Neural progenitor cell (in vitro differentiated cells): ENCODE measurements at places on chromosomes 6 and 20. TPM values are rescaled to one million over a fixed set of nuclear protein-coding genes. Genes with fewer than 3 reads are reported as not detected.

GRCh38 chr6:41878246-41878645, 16.9 kb downstream of the USP49 start:
- H3K4me3 ChIP-seq = no peak overlapping the region
- H3K36me3 ChIP-seq = no peaks in the 10 kb centered on the region
- H3K4me1 ChIP-seq = peaks cover 11% of the 10 kb centered on the region
- DNase-seq = no peak

DNA sequence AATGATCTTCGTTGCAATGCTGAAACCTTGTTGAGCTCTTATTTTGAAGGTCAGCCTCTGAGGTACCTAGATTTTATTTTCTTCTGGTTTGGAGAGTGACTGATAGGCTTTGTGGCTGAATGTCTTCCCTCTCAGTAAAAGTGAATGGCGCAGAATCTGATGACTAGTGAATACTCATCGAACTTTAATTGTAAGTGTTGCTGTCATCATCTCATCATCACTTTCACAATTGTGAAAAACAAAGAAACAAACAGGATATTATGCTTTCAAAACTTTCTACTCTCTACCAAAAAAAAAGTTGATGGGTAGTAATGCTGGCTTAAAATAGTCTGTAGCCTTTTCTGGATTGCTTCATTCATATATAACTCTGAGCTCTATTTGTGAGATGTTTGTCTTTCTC, 239.5 kb upstream of the RAB32 start:
- H3K4me1 ChIP-seq = peaks cover 6% of the 10 kb centered on the region
- no peak for DNase-seq
- no peaks in the 10 kb centered on the region for H3K27me3 ChIP-seq

GRCh38 chr20:54088430-54088829, 18.0 kb upstream of the BCAS1 start:
- H3K4me3 ChIP-seq = no peak overlapping the region
- H3K27me3 ChIP-seq = no peaks in the 10 kb centered on the region
- peaks cover 3% of the 10 kb centered on the region for H3K4me1 ChIP-seq
- H3K27ac ChIP-seq = no peak overlapping the region
- no peak for DNase-seq

DYNLT2 gene
- 3.3 and 4.7 TPM in 2 replicates for total RNA-seq

DNA sequence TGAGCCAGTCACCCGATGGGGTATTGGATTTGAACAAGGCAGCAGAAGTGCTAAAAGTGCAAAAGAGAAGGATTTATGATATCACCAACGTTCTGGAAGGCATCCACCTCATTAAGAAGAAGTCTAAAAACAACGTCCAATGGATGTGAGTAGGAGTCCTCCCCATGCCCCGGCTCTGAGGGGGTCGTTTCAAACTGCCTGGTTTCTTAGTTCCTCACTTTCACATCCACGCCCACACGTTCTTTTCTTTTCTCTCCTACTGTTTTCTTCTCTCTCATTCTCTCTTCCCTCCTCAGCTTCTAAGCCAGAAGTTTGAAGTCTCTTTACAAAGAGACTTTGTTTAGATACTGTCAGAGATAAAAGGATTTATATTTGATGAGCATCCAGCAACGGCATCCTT, 53.0 kb upstream of the CDKAL1 start:
- no peak for DNase-seq
- H3K27ac ChIP-seq = no peak overlapping the region
- no peak overlapping the region for H3K4me3 ChIP-seq

DNA sequence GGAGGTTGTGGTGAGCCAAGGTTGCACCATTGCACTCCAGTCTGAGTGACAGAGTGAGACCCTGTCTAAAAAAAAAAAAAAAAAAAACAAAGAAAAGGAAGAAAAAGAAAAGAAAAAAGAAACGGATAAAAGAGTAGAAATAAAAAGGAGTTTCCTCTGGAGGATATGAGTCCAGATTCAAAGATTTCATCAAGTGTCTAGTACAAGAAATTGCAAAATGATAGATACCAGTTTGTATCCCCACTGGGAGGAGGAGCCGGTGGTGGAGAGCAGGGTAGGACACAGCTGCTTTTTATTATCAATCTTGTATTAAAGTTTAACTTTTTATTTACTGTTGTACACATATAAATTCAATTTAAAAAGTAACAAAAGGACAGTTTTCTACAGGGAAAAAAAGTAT, 113.9 kb downstream of the BMP7 start:
- no peak overlapping the region for H3K4me3 ChIP-seq
- H3K27ac ChIP-seq = no peak overlapping the region
- no peak for DNase-seq
- no peaks in the 10 kb centered on the region for H3K27me3 ChIP-seq
- no peaks in the 10 kb centered on the region for H3K36me3 ChIP-seq

SLC22A2 gene
- not detected in 2 replicates for total RNA-seq

- DNase-seq = no peak
- no peak overlapping the region for H3K4me3 ChIP-seq
- no peaks in the 10 kb centered on the region for H3K27me3 ChIP-seq
Measured at GRCh38 chr20:21682521-21682954, 22.9 kb upstream of the PAX1 start.

DNA sequence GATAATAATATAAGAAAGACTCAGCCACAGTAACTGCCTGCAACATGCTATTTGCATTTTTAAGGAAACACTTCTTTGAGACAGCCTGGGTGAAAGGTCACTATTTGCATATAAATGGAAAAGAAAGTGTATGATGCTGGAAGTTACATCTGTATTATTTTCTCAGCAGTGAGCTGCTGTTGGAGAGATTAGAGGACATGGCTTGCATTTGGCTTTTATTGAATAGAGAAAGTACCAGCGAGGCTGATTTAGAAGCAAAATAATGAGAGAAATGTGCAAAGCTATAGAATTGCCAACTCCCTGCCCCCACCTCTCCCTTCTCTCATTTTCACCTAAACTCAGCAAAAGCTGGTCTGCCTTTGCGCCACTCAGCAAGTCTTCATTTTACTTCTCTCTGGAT, 12.7 kb downstream of the MYT1 start:
- no peak overlapping the region for H3K27ac ChIP-seq
- peaks cover 25% of the 10 kb centered on the region for H3K27me3 ChIP-seq

DNA sequence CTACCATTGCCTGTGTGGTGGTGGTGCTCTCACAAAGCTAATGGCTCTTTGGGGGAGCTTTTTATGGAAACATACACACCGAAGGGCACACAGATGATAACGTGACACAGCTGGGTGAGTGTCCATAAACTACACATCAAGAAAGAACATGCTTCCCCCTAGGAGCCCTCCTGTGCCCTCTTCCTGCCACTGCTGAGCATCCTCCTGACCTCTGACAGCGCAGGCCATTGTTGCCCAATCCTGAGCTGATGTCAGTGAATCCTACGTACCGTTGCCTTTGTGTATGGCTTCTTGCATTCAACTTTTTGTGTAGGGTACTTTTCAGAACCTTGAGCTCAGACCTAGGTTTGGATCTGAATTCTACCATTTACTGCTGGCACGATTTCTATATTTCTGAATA, 65.8 kb upstream of the SLC22A1 start:
- H3K27ac ChIP-seq = no peak overlapping the region
- no peak for DNase-seq
- H3K4me3 ChIP-seq = no peak overlapping the region
- no peaks in the 10 kb centered on the region for H3K4me1 ChIP-seq
- H3K27me3 ChIP-seq = no peaks in the 10 kb centered on the region

GRCh38 chr20:58160451-58161061, 67.9 kb downstream of the ANKRD60 start:
- DNase-seq = peak; percentile 23
- no peak overlapping the region for H3K27ac ChIP-seq
- H3K36me3 ChIP-seq = no peaks in the 10 kb centered on the region
- H3K4me1 ChIP-seq = no peaks in the 10 kb centered on the region
- no peak overlapping the region for H3K4me3 ChIP-seq
- H3K27me3 ChIP-seq = no peaks in the 10 kb centered on the region

OR2H2 gene
- total RNA-seq = not detected in 2 replicates

DNA sequence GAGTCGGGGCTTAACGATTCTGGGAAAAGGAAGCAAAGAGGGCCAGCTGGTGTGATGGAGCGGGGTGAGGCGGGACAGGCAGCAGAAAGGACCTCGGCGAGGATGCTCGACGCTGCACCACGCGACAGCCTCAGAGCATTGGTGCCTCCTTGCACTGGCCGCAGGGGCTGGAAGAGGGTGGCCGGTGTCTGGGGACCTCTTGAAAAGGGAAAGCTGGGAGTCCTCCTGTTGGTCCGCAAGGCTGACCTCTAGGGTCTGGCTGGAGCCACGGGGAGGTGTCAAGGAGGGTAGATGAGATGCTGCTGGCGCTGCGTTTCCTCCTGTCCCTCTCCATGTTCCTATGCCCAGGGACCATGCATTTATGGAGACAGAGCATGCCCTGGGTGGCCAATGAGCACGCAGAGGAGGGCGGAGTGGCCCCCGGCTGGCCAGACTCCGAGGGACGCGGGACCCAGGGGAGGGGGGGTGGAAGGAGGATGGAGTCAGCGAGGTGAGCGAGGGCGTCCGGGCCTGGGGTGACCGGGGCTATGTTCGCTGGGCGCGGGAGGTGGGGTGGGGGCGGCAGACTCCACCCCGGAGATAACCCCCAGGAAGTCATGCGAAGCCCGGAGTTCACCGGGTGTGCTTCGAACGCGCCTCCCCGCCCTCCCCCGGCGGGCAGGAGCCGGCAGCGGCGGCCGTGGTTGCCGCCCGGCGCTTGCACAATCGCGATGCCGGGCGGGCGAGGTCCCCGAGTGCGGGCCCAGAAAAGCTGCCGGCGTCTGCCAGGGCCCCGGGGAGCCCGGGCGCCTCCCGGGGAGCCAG, at the start of gene CYP24A1:
TSS of gene CYP24A1 (minus strand) at position 334 of the 804 bp plus-strand sequence. CDS start 407 bp downstream, outside the sequence.
- no peaks in the 10 kb centered on the region for H3K36me3 ChIP-seq
- peak; percentile 65 for DNase-seq
- H3K27ac ChIP-seq = no peak within 1 kb of the TSS
- peak within 1 kb of the TSS; percentile 42 for H3K4me3 ChIP-seq
- peaks cover 84% of the 10 kb centered on the region for H3K27me3 ChIP-seq

GRCh38 chr20:57659517-57660180, 39.4 kb upstream of the ZBP1 start:
- H3K4me1 ChIP-seq = peaks cover 7% of the 10 kb centered on the region
- H3K27ac ChIP-seq = no peak overlapping the region
- no peaks in the 10 kb centered on the region for H3K27me3 ChIP-seq

GRCh38 chr6:121630716-121631115, 195.3 kb downstream of the GJA1 start:
- no peaks in the 10 kb centered on the region for H3K36me3 ChIP-seq
- H3K27ac ChIP-seq = no peak overlapping the region
- DNase-seq = no peak
- no peaks in the 10 kb centered on the region for H3K4me1 ChIP-seq
- H3K27me3 ChIP-seq = no peaks in the 10 kb centered on the region

BPIFB2 gene
- total RNA-seq = not detected in 2 replicates

- H3K4me1 ChIP-seq = no peaks in the 10 kb centered on the region
- H3K36me3 ChIP-seq = no peaks in the 10 kb centered on the region
- DNase-seq = no peak
- no peak overlapping the region for H3K4me3 ChIP-seq
- no peaks in the 10 kb centered on the region for H3K27me3 ChIP-seq
Measured at GRCh38 chr6:99492092-99492491, 23.1 kb downstream of the USP45 start.

GRCh38 chr20:3161316-3162079, 1.8 kb upstream of the FASTKD5 start:
- peaks cover 11% of the 10 kb centered on the region for H3K4me1 ChIP-seq
- no peak for DNase-seq
- no peak overlapping the region for H3K4me3 ChIP-seq

DNA sequence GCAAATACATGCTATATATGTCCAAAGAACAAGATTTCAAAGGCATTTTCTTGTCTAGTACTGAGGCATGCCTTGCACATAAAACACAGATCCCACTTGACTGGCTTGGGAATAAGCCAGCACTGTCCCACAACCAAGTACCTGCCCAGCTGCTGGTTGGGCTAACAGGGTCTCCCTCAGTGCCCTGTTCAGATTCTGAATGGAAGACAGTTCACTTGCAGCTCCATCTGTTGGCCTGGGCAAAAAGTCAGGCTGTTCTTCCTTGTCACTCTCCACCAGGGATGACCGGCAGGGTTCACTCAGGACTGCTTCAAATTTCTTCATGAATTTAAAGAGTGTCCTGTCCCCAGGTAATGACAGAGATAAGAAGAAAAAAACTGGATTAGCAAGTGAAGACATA, 44.4 kb upstream of the LYRM2 start:
- no peak for DNase-seq
- H3K27me3 ChIP-seq = no peaks in the 10 kb centered on the region
- H3K4me3 ChIP-seq = no peak overlapping the region

TSBP1 gene
- total RNA-seq = not detected in 2 replicates

DNA sequence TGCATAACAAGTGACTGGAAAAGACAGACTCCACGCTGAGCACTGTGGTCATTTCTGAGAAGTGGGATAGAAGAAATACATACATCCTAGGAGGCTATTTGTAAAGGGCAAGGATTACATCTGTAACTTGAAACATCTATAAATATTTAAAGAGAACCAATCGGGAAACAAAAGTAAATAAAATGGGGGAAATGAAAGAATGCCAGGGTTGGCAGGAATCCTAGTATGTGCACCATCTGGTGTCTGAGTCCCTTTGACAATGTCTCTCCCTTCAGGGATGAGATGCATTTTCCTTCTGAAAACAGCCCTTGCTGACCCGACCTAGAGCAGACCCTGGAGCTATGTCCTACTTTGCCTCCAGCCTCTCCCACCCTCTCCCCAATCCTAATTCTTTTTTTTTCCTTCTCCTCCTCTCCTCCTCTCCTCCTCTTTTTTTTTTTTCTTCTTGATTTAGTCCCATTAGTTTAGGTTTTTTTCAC, 53.2 kb downstream of the VSTM2L start:
- H3K4me3 ChIP-seq = no peak overlapping the region
- H3K27ac ChIP-seq = no peak overlapping the region
- H3K27me3 ChIP-seq = no peaks in the 10 kb centered on the region
- no peaks in the 10 kb centered on the region for H3K36me3 ChIP-seq
- DNase-seq = no peak
- H3K4me1 ChIP-seq = peaks cover 13% of the 10 kb centered on the region

FRK gene
- total RNA-seq = 0.11 and 0.15 TPM in 2 replicates

DPPA5 gene
- total RNA-seq = not detected in 2 replicates

DNA sequence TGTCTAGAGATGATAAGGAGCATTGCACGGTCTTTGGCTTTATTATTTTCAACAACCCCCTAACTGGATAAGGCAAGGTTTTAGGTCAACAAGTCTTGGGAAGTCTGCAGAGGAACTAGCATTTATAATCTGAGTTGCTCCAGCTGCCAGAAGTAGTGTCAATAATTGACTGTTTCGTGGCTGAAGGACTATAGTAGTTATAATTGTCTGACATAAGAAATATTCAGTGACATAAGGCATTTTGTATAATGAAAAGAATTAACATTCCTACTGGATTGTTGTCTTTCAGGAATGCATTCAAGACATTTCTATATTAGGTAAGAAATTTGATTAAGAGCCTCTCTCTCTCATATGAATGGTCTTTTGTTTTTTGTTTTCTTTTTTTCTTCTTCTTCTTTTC, 136.9 kb upstream of the SGK1 start:
- no peak overlapping the region for H3K4me3 ChIP-seq
- no peaks in the 10 kb centered on the region for H3K4me1 ChIP-seq
- no peaks in the 10 kb centered on the region for H3K27me3 ChIP-seq
- H3K36me3 ChIP-seq = no peaks in the 10 kb centered on the region

SGK2 gene
- 2.8 and 4.2 TPM in 2 replicates for total RNA-seq
